ENCODE measurements at places on chromosomes 3 and 15.

GRCh38 chr15:98826658-98827057 is 178.3 kb downstream of the IGF1R start:
- DNase-seq, result no peak

- no peak for DNase-seq
These were observed 446.0 kb downstream of the GRM7 start for GRCh38 chr3:7306901-7307300.

GRCh38 chr3:124787476-124788195 is 57.4 kb downstream of the UMPS start:
- no peak for DNase-seq

- DNase-seq, result no peak
These were observed 64.5 kb upstream of the MBNL1 start for GRCh38 chr3:152204218-152204617.

GRCh38 chr3:14885307-14885706 is 62.1 kb upstream of the NR2C2 start:
- DNase-seq, result peak; percentile 28

- peak; percentile 39 for DNase-seq
These were observed 289 bp downstream of the PCSK6 start for GRCh38 chr15:101489237-101489598.

GRCh38 chr3:127718916-127719290 is 46.2 kb downstream of the ABTB1 start:
- no peak for DNase-seq

GRCh38 chr3:117137065-117137464 is 427.5 kb downstream of the TUSC7 start:
- DNase-seq, result no peak

DNA sequence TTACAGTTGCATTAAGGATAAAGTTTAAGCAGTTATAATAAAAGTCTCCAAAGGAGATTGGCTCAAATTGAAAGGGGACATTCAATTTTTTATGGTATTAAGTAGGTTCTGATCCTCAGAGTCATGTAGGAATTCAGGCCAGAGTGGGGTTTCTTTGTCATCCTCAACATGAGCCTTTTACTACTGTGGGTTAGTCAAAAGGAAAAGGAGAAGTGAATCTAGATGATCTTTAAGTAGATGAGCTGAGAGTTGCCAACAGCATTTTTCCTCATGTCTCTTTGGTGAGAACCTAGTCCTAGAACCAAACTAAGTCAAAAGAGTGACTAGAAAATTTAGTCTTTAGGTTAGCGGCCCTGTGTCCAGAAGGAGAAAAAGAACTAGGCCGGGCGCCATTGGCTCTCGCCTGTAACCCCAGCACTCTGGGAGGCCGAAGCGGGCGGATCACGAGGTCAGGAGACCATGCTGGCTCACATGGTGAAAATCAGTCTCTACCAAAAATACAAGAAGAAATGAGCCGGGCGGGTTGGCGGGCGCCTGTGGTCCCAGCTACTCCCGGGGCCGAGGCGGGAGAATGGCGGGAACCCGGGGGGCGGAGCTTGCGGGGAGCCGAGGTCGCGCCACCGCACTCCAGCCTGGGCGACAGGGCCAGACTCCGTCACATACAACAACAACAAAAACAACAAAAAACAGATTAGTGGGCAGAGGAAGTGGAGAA is 4.2 kb upstream of the CHL1 start:
- no peak for DNase-seq

DNA sequence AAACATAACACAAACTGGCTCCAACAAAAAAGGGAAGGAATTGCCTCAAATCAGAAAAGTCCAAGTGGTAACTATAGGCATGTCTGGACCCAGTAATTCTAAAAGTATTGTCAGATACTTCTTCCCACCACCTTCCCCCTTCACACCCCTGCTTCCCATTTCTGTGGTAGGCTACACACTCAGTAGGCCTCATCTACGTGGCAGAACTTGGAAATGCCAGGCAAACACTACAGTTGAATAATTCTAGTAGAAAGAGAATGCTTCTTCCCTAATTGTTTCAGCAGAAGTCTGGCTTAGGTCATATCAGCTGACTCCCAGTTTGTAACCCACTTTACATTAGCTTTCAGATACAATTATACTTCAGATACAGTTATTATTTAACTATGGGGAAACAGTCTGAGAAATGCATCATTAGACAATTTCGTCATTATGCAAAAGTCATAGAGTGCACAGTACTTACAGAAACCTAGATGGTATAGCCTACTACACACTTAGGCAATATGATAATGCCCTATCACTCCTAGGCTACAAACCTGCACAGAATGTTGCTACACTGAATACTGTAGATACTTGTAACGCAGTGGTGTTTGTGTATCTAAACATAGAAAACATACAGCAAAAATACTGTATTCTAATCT is 6.4 kb downstream of the SETMAR start:
- no peak for DNase-seq

GRCh38 chr3:25885544-25885943 is 95.7 kb downstream of the OXSM start:
- no peak for DNase-seq

GRCh38 chr3:127165694-127166485 is 27.0 kb upstream of the PRR23E start:
- no peak for DNase-seq

DNA sequence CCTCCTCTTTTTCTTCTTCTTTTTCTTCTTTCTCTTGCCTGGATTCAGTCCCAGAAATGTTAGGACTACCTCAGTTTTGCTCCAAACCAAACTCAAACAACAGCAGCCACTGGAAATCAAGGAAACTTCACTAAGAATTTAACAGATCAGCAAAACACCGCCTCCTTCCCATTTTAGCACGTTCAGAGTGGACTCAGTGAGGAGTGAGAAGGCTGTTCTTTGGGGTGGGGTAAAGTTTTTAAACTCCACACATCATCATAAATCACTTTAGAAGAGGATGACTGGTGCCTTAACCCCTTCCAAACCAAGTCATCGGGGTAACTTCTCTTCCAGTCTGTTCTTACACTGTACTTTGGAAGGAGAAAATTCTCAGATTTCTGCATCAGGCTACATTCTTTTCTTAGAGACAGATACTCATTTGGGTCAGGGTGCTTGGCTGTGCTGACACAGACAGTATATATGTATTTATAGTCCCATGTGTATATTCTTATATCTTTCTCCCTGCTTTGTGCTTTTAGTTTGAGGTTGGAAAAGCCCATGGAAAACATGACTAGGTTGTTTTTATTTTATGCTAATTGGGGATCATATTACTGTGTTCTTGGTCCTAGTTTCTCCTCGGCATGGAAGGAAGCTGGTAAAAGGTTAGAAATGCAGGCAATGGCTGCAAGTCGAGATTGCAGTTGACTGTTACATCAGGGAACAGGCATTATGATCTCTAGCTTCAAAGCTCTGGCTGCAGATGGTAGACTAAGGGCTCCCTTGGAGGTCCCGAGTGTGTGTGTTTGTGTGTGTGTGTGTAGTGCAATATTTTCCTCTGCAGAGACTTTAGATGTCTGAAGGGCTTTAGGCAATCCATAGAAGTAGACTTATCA is at the start of gene CCDC80:
CCDC80 (minus strand) TSS at position 214 of the 872 bp plus-strand sequence. CDS start 1,238 bp downstream, outside the sequence.
- DNase-seq, result no peak

DNA sequence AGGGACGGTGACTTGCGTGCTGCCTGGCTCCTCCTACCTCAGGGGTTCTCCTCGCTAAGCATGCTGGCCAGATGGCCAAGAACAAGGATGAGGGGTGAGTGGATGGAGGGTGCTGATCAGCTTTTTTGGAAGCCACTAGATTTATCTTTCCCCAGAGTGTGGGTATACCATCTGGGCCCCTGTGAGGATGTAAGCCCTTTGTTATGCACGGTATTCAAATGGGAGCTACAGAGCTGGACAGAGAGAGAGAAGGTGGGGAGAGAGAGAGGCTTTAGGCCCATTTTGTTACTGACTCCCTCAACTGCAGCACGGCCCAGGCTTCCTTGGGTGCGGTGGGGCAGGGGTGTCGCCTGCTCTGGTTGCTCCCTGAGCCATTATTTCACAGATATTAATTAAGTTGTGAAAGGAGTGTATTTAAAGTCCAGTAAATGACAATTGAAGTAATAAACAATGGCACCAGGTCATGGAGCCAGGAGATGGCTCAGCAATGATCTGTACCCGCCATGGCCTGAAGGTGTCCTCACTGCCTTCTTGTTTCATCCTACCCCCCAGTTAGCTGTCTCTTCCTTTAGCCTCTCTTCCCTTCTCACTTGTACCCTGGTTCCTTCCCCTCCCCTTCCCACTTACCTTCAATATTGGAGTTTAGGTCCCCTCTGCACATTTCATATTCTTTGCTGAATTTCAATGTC is 158.0 kb downstream of the CLSTN2 start:
- DNase-seq, result no peak

Data from stimulated activated CD8-positive, alpha-beta memory T cell treated with anti-CD3 and anti-CD28 coated beads, Interleukin-4, amount 100 ng/mL, for 48 hours (primary cell).